ENCODE measurements at places on chromosomes 11 and 22.

GRCh38 chr11:71300187-71300586 is 47.8 kb upstream of the SHANK2 start:
- DNase-seq = no peak

DNA sequence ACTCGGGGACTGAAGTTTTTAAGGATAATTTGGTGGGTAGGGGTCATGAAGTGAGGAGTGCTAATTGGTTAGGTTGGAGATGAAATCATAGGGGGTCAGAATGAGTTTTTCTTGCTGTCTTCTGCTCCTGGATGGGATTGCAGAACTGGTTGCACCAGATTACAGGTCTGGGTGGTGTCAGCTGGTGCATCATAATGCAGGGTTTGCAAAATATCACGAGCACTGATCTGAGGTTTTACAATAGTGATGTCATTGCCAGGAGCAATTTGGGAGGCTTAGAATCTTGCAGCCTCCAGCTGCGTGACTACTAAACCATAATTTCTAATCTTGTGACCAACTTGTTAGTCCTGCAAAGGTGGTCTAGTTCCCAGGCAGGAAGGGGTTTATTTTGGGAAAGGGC is 46.4 kb upstream of the CALCB start:
- no peak for DNase-seq

DNA sequence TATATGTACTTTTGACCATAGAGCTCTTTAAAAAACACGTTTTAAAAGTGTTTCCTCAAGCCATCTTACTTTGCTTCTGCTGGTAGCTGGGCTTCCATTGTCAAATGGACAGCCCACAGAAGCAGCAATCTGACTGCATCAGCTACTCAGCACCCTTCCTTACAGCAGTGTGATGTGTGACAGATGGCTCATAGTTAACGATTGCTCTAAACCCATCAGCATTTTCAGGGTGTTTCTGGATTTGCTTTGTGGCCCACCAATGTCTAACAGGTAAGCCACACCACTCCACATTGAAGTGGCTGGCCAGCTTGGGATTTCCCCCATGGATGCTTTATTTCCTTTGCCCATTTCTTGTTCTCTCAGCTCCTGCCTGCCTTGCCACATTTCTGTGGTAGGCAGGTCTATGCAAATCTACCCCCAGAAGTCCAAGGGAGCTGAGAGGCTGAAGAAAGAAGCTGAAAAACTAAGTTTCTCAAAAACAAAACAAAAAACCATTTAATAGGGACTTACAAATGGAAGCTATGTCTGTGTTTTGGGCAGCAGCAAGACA is 7.3 kb upstream of the FAR1 start:
- DNase-seq = no peak

- peak; percentile 45 for DNase-seq
These were observed 5.2 kb upstream of the RAB3IL1 start for GRCh38 chr11:61922539-61922938.

DNA sequence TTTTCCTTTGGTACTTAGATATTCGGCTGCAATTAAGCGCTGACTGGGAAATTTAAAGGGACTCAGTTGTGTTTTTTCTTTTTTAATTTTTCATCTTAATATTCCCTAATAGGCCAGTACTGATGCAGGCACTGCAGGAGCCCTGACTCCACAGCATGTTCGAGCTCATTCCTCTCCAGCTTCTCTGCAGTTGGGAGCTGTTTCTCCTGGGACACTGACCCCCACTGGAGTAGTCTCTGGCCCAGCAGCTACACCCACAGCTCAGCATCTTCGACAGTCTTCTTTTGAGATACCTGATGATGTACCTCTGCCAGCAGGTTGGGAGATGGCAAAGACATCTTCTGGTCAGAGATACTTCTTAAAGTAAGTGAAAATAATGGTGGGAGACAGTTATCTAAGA is 3.8 kb downstream of the YAP1 start:
- no peak for DNase-seq

DNA sequence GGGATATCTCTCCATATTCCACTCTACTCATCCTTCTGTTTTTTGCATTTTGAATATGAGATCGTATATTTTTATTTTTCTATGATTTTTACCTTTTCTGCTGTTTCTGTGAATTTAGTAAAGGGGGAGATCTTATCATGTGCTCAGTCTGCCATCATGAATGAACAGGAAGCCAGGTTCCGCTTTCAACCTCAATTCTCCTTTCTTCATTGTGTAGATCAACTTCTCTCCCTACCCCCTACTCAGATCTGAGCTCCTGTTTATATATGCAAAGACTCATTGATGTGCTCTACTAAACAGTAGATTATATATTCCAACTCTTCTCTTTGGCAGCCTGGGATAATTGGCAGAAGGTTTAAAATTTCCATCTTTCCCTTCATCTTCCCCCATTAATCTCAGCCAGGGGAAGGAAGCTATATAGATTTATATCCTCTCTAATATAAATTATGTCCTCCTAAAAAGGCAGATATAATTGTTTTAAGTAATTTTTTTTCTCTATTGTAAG is 336.7 kb upstream of the PLET1 start:
- DNase-seq = no peak

DNA sequence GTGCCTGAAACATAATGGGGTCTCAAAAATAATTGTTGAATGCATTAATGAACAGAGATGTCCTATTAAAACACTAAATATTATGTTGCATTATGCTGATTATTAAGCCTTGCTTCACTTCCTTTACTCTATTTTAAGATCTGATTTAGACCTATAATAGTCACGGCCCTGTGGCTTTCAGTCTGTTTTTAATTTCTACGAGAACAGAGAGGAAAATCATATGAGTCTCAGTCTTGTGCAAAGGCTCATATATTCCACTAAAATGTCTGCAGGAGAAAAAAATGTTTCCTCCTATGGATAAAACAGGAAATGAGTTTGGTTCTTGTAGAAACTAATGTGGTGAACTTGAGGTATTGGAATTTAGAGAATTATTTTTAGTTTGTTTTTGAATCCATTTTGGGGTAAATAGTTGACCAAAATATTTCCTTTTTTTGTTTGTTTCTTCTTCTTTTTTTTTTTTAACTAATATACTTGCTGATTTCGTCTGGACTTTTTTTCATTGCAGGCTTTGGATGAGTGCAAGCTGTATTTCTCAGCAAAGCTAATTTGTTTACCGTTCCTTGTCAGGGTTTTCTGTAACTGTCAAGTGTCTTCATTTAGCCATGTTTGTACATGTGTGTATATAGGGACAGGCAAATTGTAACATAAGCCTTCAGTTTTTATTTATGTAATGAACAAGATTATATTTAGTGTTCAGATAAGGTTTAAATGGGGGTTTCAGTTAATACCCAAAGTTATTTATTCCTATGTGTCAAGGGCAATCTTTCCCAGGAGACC is 139.1 kb upstream of the DDI1 start:
- DNase-seq = no peak

- no peak for DNase-seq
These were observed 34.2 kb downstream of the PICALM start for GRCh38 chr11:86034710-86035109.

DNA sequence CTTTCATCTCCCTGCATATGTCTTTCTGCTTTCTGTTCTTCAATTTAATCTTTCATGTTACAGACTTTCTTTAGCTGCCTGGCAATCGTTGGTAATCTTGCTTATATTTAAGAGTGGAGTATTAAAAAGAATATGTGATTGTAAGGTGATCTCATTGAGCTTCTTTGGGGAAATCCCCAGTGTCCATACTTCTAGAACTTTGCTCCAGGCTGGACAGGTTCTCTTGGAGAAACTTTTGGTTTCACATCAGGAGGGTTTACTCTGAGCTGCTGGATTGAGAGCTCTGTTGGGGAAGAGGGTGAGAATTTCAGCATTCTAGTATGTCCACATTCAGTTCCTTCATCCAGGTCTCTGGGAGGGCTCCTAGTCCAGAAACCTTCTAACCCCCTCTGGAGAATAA is 16.1 kb downstream of the LRRC75B start:
- DNase-seq = no peak

- no peak for DNase-seq
These were observed 56.1 kb upstream of the NECTIN1 start for GRCh38 chr11:119785131-119785530.

- DNase-seq = no peak
These were observed 416.7 kb upstream of the CHORDC1 start for GRCh38 chr11:90639461-90639993.

GRCh38 chr11:65898656-65899355 is 1.4 kb downstream of the FOSL1 start:
- DNase-seq = no peak

DNA sequence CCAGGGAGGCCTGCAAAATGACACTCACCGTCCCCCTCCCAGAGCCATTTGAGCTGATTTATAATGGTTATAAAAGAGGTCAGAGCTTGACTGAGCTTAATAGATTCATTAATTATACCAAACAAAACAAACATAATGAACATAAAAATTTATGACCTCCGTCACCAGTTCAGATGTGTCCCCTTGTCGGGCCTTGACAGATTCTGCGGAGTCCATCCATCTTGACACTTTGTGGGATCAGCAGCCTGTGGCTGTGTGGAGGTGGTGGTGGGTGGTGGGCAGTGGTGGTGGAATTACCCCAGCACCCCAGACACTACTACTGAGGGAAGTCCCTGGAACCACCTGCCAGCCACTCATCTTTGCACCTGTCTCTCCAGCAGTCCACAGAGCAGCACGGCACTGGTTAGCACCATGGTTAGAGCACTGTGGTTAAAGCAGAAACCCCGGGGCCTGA is 83.5 kb downstream of the DSCAML1 start:
- no peak for DNase-seq

DNA sequence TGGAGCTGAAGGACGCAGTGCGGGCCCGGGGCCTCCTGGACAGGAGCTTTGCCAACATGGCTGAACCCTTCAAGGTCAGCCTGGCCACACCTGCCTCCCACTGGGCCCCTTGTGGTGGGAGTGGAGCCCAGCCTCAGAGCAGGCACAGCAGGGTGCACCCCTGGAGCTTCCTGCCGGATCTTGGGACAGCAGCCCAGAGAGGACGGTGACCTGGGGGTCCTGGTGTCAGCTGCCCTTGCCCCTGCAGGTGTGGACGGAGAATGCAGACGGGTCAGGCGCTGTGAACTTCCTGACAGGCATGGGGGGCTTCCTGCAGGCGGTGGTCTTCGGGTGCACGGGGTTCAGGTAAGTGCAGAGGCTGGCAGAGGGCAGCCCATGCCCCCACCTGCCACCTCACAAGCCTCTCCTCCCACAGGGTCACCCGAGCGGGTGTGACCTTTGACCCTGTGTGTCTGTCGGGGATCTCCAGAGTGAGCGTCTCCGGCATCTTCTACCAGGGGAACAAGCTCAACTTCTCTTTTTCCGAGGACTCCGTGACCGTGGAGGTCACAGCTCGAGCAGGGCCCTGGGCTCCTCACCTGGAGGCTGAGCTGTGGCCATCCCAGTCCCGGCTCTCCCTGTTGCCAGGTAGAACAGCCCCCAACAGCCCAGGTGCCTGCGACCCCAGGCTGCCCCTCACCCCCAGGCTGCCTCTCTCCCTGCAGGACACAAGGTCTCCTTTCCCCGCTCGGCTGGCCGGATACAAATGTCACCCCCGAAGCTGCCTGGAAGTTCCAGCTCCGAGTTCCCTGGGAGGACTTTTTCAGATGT is 5.1 kb downstream of the PGGHG start:
- peak; percentile 35 for DNase-seq

DNA sequence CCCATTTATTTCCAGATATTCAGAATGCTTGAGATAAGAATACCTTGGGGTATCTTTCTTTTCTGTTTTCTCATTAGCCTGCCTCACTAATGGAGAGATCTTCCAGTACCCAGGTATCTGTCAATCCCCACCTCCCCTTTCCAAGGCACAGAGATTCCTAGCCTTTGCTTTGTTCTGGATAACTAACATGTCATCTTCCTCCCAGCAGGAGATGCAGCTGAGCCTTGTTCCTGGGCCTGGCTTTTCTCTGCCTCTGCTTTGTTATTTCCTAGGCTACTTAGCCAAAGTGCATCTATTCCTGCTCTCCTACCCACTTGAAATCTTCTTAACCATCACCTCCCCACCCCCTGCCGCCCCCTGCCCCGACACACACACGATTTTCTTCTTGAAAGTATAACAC is 297.1 kb downstream of the NELL1 start:
- DNase-seq = peak; percentile 39

DNA sequence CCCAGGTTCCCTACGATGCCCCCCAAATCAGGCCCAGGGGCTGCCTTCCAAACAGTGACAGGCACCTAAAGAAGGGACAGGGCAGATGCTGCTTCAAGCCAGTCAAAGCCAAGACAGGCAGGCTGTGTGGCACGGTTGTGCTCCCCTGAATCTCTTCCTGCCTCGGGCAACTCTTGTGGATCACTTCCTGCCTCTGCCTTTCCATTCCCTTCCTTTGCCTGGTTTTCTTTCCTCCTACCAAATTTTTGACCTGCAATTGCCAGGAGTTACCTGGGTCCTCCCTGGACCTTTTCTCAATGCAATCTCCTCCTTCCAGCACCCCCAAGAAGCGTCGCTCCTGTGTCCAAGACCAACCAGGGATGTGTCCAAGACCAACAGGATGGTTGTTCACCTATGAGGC is 5.5 kb downstream of the C11orf16 start:
- no peak for DNase-seq

- peak; percentile 64 for DNase-seq
These were observed 125.7 kb downstream of the KIRREL3 start for GRCh38 chr11:126874831-126875230.

DNA sequence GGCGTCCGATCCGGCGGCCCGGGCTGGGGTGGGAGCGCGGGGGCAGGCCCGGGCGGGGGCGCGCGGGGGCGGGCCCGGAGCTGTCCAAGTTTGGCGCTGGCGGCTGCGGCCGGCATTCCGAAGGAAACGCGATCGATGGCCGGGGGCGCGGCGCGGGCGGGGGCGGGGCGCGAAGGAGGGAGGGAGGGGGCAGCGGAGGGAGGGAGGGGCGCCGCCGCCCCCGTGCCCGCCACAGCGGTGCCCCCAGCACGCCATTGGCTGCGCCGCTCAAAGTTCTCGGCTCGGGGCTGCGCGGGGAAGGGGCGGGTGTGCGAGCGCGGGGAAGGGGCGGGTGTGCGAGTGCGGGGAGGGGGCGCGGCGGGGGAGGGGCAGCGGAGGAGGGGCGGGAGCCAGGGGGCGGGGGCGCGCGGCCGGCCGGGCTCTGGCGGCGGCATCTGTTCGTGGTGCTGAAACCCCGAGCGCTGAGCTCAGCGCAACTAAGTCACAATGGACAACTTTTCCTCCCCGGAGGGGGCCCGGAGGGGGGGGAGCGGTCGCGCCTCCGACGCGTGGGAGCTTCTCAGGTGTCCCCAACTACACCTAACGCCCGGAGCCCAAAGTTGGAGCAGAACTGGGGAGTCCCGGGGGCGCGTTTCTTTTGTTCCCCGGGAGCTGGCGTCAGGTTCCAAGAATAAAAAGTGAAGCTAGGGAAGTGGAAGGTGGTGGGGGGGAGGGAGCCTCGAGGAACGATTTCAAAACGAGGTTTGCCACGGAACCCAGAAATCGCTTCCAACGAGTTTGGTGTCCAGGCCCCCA is 2.2 kb downstream of the PHF21B start:
- DNase-seq = peak; percentile 99
